AG10803 (cell line): ENCODE measurements at places on chromosomes 13 and 19.
A peak's percentile ranks its signal among the peaks of the same experiment; 100 is the strongest.

DNA sequence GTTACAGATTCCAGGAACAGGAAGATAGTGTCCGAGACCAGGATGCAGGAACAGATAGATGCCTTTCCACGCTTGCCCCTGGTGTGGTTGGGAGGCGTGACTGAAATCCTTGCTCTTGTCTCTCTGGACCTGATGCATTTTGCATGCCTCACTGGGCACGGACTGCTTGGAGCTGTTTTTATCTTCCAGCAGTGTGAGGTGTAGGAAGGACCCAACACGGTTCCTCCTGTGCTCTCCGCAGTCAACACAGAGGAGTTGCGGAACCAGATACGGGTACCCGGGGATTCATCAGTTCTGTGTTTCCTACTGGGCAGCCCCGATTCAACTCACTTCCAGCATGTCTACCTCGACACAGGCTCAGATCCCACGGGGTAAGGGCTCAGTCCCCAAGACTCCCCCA, 6.5 kb downstream of the DOT1L start:
- DNase-seq = no peak

GRCh38 chr13:64675255-64675892, 2554.8 kb downstream of the PCDH9 start:
- DNase-seq = peak; percentile 64

DNA sequence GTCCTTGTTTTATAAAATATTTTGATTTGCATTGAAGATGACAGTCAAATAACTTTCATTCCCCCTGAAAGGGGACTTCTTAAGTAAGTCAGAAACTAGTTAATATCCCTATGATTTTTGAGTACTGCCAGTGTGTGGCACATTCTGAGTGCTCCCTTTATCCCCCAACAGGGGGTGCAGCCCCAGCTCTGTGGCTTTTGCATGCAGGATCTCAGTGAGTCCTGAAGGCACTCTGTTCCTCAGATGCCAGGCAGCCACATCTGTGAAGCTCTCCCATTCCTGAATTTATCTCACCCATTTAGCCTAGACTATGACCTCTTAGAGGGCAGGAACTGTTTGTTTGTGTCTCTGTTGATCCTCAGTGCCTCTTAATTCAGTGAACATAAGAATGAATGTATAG, 123.1 kb downstream of the CDK8 start:
- peak; percentile 34 for DNase-seq

DNA sequence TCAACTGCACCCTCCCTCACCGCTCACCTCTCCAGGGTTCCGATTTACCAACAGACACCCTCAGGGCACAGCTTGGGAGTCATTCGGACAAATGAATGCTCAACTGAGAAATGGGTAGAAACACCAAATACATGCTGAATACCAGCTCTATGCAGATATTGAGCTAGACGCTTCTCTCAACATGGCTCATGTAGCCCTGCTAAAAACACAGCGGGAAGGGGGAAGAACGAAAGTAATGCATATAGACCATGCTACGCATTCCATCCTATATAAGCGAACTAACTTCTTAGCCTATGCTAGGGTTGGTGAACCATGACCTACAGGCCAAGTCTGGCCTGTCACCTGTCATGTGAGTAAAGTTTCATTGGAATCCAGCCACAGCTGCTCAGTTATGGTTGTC, 304.0 kb downstream of the UQCRFS1 start:
- no peak for DNase-seq

- DNase-seq = no peak
Observed at GRCh38 chr13:111950697-111951096, 116.3 kb upstream of the SOX1 start.
